Fibroblast of skin of right biceps (primary cell): ENCODE measurements at places on chromosomes 1 and 21.

DNA sequence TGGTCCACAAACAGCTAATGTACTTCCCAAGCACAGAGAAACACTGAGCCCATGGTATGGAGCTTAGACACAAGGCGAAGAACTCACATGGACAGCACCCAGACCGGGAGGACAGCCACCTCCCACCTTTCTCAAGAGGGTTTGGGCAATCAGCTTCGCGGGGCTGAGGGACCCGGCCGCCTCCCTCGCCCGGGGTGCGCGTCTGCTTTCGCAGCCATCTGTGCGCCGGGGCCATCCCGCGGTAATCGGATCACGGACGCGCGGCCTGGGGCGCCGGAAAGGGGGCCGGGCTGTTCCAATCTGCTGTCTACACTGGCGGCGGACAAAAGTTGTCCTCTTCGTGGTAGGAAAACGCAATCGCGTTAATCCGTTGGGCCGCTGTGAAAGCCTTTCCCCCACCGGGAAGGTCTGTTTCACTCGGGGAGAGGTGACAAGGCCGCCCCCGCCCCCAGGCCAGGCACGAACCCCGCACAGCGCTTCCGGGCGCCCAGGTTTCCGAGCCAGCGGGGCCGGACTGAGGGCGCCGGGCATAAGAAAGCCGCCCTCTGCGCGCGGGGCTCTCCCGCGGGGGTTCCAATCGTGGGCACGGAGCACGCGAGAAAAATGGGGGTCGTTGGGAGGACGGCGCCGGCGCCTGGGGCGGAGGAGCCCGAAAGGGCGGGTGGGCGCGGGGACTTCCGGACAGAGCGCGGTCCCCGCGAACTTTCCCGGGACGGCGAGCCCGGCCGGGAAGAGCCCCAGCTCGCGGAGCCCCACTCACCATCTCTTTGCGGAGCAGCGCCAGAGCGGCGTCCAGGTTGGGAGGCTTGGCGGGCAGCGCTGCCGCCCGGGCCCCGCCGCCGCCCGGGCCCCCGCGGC lies 664 bp downstream of the FAM89A start:
- DNase-seq: peak; percentile 39

- no peak for DNase-seq
These were observed 10.4 kb downstream of the WRAP73 start for GRCh38 chr1:3639397-3639911.

DNA sequence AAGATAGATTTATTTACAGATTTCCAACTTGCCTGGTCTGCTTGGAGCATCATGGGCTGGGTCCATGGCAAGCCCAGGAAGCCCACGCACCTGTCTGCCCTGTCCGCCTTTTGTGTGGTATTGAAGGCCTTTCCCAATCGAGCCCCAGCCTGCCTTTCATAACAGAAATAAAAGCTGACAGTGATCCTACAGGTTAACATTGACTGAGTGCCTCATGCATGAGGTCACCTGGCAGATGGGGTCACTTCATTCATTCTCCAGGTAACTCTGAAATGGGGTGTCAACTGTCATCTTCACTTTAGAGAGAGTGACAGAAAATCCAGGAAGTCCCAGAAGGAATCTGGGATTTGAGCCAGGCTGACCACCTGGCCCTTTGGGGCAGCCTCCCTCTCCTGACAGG lies 36.3 kb upstream of the CASZ1 start:
- DNase-seq: no peak

DNA sequence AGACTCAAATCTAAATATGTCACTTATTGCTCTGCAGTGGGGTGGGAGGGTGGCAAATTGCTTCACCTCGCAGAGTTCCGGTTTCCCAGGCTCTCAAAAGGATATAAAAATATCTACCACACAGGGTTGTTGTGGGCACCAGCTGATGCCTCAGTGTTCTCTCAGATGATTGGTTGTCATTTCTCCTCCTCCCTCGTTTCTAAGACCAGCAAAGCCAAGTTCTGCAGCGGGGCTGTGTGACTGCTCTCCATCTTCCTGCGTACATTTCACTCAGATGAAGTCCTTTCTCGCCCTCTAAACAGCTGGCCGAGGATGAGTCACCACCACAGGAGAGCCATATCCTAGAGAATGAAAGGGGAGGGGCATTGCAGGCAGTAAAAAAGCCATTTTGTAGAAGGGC lies 35.0 kb upstream of the VWA5B1 start:
- DNase-seq: peak; percentile 50

DNA sequence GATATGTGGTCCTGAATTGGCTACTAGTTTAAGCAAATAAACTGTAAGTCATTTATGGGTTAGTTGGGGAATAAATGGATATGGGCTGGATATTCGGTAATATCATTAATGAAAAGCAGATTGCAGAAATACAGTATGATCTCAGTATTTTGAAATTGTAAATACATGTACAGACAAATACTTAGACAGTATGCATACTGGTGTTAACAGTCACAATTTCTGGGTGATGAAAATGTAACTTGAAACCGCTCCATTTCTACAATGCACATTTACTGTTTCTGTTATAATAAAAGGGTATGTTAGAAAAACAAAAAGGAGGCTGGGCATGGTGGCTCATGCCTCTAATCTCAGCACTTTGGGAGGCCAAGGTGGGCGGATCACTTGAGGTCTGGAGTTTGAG lies 28.0 kb downstream of the BLZF1 start:
- DNase-seq: peak; percentile 17

GRCh38 chr1:154779551-154780189 lies 90.4 kb downstream of the KCNN3 start:
- DNase-seq: no peak

DNA sequence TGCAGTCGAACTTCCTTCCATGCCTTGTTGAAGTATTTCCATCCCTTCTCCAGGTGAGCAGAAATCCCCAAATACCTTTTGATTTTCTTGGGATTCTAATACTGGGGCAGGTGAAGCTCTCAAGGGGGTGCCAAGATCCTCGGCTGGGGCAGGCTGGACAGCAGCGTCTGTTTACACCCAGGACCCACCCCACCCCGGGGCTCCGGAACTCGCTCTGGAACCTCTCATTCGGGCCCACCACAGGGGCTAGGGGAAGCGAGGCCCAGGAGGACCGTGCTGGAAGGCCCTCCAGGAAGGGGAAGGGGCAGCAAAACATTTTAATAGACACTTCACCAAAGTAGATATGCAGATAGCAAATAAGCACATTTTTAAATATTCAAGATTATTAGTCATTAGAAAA lies 161.9 kb upstream of the GORAB start:
- no peak for DNase-seq
